ENCODE measurements at places on chromosomes 6 and 20. TPM values are rescaled to one million over a fixed set of nuclear protein-coding genes. Genes with fewer than 3 reads are reported as not detected.

GRCh38 chr6:144316862-144317195 lies 31.7 kb downstream of the UTRN start:
- DNase-seq: no peak

DNA sequence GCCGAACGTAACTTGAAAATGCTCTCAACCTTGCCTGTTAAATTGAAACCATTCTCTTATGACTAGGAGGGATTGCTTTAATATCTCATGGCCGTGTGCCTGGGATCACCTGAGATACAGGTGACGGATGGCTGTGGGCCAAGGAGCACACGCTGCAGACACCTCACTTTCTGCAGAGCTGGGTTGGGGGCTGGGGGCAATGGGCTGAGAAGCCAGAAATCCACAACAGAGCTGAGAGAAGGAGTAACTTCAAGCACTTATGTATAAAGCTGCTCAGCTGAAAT lies 170.9 kb downstream of the DTNBP1 start:
- DNase-seq: no peak

The SLC22A2 gene
- total RNA-seq: 0.19 TPM

DNA sequence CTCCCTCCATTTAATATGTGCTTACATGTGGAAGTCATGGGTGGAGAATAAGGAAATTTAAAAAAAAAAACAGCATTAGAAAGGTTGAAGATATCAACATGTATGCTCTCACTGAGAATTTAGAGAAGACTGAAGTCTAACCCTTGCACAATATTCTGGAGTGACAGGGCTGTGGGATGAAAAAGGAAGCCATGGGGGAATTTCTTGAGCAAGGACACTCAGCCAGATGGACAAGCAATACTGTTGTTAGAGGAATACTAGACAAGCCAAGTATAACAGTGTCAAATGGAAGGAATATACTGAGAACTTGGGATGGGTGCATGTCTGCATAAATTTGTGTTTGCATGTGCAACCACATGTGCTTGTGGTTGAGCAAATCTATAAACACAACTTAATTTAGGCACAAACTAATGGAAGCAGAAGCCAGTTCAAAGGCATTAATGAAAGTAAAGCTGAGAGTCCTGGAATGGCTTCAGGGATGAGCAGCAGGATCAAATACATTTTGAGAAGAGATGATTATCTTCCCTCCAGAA lies 119.7 kb downstream of the ADGRB3 start:
- no peak for DNase-seq

Measured in Caco-2 (cell line).